Tongue (tissue), 3 donors: ENCODE measurements at places on chromosomes 1 and 21. TPM values are rescaled to one million over a fixed set of nuclear protein-coding genes. Genes with fewer than 3 reads are reported as not detected.

Gene HHIPL2
- total RNA-seq: not detected

Gene MTOR
- 44.5 TPM for total RNA-seq

Gene DNAJC28
- 2.8 TPM for total RNA-seq

Gene OR2T33
- total RNA-seq: not detected

Gene FASLG
- total RNA-seq: 0.31 TPM

Gene CCDC30
- 5.1 TPM for total RNA-seq

Gene SLAMF6
- not detected for total RNA-seq

Gene SERPINC1
- total RNA-seq: not detected

Gene TSACC
- total RNA-seq: not detected

Gene LCE1B
- not detected for total RNA-seq

Gene ENAH
- 107 TPM for total RNA-seq

Gene AK5
- total RNA-seq: 4.8 TPM

Gene CLDN17
- total RNA-seq: not detected

Gene BATF3
- total RNA-seq: 3.0 TPM

Gene NR1I3
- not detected for total RNA-seq

Gene LCE2B
- total RNA-seq: not detected

Gene LELP1
- total RNA-seq: not detected

Gene RPTN
- total RNA-seq: not detected

Gene KCNJ10
- total RNA-seq: 0.41 TPM

Gene SLC39A1
- 59.3 TPM for total RNA-seq

Gene KRTAP10-2
- not detected for total RNA-seq

Gene EFHD2
- total RNA-seq: 29.1 TPM

Gene SLC35F3
- 0.72 TPM for total RNA-seq

Gene COL8A2
- 39.8 TPM for total RNA-seq

Gene MORN1
- 13.8 TPM for total RNA-seq

Gene C1orf115
- total RNA-seq: 20.6 TPM

Gene INAVA
- total RNA-seq: 11.7 TPM

Gene HORMAD1
- total RNA-seq: not detected

Gene SSX2IP
- total RNA-seq: 22.8 TPM

Gene C1QTNF12
- 6.3 TPM for total RNA-seq

Gene OR14K1
- not detected for total RNA-seq

Gene ARHGAP29
- 59.6 TPM for total RNA-seq

Gene KCNAB2
- 6.3 TPM for total RNA-seq

Gene RNF223
- total RNA-seq: 0.62 TPM

Gene PLA2G4A
- total RNA-seq: 8.4 TPM

Gene HNRNPCL2
- total RNA-seq: not detected

Gene PKLR
- total RNA-seq: 0.31 TPM

Gene TRABD2B
- 1.5 TPM for total RNA-seq

Gene LEFTY2
- 2.6 TPM for total RNA-seq

Gene LDLRAP1
- total RNA-seq: 10.8 TPM

Gene CTSK
- total RNA-seq: 85.3 TPM

Gene ADORA1
- total RNA-seq: 1.8 TPM

Gene LDLRAD1
- not detected for total RNA-seq

Gene FCRL4
- total RNA-seq: not detected

Gene CLCA2
- 12.7 TPM for total RNA-seq

Gene CLCA4
- 1.7 TPM for total RNA-seq

Gene C1orf167
- total RNA-seq: 1.3 TPM

Gene GRIK1
- 0.31 TPM for total RNA-seq

Gene TAF5L
- total RNA-seq: 18.6 TPM
